ENCODE measurements at places on chromosomes 7 and 10.

DNA sequence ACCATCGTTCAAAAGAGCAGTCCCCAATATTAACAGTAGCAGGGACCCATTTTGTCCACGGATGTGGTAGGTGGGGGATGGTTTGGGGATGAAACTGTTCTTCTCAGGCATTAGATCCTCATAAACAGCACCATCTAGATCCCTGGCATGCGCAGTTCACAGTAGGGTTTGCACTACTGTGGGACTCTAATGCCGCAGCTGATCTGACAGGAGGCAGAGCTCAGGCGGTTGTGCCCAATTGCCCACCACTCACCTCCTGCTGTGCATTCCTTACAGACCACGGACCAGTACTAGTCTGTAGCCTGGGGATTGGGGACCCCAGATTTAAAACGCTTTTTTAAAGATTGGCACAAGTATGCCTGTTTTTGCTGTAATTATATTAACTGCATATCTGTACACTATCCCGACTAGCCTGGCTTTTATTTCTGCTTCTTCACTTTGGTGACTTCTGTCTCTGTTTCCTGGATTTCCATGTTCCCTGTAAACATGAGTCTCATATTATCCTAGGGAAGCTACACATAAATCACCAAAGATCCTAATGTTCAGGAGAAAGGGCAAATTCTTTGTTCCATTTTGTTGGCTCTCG lies 163.3 kb upstream of the AKR1E2 start:
- no peak for DNase-seq

GRCh38 chr7:27939893-27940292 lies 199.9 kb downstream of the TAX1BP1 start:
- no peak for DNase-seq

GRCh38 chr7:157276731-157277562 lies 59.9 kb upstream of the DNAJB6 start:
- no peak for DNase-seq

DNA sequence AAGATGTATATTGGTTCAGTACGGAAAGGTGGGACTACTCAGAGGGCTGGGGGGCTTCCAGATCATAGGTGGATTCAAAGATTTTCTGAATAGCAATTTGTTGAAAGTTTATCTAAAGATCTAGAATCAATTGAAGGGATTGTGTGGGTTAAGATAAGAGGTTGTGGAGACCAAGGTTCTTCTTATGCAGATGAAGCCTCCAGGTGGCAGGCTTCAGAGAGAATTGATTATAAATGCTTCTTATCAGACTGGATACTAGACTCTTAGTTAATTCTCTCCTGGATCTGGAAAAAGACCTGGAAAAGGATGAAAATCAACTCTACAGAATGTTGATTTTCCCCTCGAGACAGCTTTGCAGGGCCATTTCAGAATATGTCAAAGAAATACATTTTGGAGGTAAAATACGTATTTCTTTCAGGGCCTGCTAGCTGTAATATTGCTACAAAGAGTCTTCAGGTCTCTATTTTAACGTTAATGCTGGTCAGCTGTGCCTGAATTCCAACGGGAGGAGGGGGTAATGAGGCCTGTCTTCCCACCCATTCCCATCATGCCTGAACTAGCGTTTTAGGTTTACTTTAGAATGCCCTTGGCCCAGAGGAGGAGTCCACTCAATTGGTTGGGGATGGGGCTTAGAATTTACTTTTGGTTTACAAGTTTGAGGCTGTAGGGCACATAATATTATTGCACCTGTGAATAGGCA lies 12.8 kb upstream of the GPR15LG start:
- DNase-seq, result no peak

GRCh38 chr7:3162289-3162688 lies 118.6 kb upstream of the CARD11 start:
- no peak for DNase-seq

GRCh38 chr10:89301232-89301631 lies 614 bp upstream of the IFIT2 start:
- no peak for DNase-seq

DNA sequence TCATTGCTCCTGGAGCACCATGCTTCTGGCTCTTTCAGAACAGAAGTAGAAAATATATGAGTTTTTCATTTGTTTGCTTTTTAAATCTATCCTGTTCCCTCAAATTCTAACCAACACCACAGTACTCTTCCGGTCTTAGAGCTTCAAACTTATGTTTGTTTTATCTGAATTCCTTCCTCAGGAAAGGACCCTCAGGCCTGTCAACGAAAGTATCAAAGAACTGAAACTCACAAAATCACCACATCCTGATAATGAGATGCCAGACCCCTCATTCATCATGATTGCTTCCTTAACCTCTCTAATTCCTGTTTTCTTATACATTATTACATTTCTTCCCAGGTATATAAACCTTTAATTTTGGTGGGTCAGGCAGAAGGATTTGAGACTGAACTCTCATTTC lies 135.2 kb downstream of the BMS1 start:
- no peak for DNase-seq

DNA sequence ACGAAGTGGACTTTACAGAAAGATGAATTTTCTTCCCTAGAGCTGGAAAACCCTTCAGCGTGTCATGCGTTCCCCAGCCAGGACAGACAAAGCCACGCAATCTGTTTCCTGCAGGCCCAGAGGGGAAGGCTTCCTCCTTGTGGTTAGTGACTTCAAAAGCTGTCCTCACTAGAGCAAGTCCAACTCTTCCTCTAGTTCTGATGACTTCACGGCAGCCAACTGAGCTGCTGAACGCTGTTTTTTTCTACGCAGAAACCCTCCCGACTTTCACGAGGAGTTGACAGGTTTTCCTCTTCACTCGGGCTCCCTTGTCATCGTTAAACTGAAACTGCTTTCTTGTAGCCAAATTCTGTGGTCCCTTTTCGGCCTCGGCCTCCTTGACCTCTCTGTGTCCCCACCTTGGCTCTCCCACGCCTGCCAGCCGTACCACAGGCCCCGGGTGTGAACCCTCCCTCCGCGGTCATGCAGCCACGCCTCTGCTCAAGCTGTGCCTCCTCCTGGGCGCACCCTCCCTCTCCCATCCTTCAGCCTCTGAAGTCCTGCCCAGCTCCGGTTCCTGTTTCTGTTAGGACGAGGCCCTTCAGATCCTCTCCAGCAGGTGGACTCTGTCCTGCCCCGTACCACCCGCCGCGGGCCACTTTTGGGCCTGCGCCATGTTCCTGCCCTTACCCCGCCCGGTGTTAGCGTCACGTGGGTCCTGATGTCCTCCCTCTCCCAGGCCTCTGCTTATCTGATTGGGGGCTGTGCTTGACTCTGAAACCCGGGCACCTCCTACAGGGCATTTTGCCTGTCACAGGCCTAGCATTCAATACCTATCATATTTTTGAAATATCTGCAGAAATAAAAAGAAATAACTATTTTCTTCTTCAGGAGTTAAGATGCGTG lies 39.3 kb downstream of the CUX1 start:
- DNase-seq, result peak; percentile 72

DNA sequence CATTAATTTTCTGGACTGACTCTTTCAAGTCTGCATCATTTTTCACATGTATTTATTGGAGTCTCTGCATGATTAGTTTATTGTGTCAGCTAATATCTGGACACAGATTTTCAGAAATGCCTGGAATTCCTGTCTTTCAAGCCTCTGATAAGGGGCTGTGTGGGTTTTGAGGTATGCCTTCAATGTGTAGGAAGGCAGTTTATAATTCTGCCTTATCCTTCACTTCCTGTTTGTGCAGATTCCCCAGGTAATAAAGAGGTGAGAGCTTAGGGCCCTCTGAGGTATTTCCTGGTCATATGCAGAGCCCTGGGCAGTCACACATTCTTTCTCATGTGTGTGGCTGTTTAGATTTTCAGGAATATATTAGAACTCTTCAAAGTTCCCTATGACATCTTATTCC lies 79.4 kb upstream of the PRKCQ start:
- no peak for DNase-seq

GRCh38 chr7:23404546-23405239 lies 65.6 kb downstream of the IGF2BP3 start:
- DNase-seq, result no peak

DNA sequence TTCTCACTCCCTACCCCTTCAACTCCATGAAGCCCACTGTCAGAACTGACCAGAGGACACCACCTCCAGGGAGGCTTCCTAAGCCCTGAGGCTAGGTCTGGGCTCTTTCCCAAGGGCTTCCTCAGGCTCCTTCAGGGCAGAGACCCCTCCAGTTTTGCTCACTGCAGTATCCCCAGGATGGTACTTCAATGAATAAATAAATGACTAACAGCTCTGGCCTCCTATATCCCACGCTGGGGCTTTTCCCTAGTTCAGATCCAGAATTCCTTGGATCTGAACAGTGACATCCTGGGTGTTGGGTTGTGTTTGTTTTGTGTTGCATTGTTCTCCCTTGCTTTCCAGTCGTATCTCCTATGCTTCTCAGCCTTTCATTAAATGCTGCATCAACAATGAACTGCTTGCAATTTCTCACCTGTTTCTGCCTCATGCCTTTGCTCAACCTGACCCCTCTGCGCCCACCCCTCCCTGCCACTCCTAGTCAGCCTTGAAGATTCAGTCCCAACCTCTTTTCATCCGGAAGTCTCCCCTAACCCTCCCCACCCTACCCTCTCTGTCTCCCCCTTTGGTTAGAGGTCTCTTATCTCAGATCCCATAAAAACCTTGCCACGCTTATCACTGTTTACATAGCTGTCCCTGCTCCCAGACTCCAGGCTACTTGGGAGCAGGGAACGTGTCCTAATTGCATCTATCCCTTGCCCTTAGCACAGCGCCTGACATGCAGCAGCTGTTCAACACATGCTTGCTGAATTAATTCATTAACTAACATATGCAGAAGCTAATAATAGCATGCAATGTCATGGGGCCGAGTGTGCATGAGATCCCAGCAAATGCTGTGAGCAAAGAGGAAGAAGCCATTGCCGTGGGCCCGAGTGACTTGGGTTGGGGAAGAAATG lies 41.7 kb downstream of the PPP1R3C start:
- no peak for DNase-seq

DNA sequence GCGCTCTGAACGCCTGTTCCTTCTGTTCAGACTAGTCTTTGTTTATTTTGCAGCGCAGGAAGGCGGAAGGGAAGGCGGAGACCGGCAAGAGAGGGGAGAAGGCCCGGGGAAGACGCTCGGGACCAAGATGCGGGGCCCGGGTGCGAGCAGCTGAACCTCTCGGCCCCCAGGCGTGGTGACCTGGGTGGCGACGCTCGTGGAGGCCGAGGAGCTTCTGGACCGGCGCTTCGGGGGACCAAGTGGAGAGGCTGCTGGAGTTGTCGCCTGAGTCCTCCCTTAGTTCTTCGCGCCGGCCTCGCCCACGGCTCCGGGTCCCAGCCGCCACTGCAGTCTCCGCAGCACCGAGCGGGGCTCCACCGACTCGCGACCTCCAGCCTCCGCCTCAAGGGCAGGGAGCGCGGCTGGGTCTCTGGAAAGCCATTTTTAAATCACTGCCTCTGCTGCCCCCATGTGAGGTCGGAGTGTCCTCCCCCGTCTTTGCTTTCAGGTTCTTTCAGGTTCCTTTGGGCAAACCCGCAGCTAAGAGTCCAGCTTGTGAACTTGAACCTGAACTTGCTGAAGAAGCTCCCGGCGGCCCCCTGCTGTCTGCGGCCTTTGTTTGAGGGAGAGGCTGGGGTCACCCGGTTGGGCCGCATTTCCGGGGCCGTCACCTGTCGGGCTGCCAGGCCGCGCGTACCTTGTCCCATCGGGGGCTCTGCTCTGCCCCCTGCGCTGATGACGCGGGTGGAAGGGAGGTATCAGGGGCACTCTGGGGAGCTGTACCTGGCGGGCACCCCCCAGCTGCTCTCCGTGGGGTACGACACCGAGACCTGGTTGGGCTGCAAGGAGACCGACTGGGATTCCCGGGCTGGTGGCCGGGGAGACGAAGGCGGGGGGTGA lies 136.0 kb downstream of the KIF20B start:
- DNase-seq, result peak; percentile 18

DNA sequence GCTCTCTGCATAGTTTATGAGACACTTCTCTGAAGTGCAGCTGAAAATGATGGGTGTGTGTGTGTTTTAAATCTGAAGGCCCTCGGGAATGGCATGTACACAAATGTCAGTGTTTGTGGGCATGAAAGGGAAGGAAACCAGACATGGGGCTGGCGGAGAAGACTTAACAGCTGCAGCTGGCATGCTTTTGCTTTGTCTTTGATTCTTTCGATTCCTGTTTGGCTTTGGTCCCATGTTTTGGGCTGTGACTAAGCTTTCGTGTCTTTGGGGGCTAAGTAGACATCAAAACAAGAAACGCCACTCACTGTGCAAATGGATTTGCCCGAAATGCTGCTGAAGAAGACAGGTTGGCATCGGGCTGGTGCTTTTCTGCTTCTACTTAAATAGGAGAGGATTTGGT lies 179.3 kb downstream of the PFKFB3 start:
- DNase-seq, result no peak

- DNase-seq, result no peak
Observed at GRCh38 chr7:144437370-144438191, 34.1 kb upstream of the NOBOX start.

GRCh38 chr7:56218510-56218909 lies 102.3 kb upstream of the NUPR2 start:
- DNase-seq, result no peak

GRCh38 chr10:43885842-43886241 lies 237.2 kb upstream of the ZNF32 start:
- DNase-seq, result no peak

DNA sequence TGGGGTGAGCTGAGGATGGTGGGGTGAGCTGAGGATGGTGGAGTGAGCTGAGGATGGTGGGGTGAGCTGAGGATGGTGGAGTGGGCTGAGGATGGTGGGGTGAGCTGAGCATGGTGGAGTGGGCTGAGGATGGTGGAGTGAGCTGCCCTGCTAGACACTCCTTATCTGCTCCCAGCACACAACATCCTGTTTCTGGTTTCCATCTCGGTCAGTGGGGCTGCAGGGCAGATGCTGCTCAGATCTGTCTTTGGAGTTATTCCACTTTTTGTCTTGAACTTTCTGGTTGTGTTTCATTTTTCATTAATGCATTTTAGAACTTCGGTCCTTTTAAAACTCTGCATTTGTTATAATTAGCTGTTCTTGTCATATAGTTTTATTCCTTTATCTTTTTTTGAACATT lies 67.9 kb upstream of the ANTXRL start:
- no peak for DNase-seq

DNA sequence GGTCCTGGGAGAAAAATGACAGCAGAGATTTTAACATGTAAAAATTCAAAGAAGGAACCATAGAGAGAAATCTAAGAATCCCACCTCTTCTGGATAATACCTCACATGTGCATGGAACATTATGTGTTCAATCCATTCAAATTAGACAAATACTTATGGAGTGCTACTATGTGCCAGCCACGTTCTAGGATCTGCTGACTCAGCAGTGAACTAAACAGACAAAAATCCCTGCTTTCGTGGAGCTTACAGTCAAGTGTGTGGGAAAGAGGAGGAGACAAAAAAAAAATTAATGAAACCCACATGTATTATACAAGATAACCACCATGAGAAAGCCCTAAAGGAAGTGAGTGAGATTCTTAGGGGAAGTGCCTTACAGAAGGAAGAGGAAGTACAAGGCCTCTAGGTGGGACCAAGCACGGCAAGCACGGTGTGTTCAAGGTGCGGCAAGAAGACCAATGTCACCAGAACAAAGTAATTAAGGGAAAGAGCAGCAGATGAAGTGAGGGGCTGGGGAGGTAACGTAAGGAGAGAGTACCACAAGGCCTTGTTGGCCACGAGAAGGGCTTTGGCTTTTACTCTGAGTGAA lies 71.0 kb downstream of the SLC25A13 start:
- DNase-seq, result no peak

GRCh38 chr7:154584352-154585252 lies 418.3 kb downstream of the PAXIP1 start:
- no peak for DNase-seq
